ENCODE measurements at places on chromosomes 16 and 17.
A peak's percentile ranks its signal among the peaks of the same experiment; 100 is the strongest.

DNA sequence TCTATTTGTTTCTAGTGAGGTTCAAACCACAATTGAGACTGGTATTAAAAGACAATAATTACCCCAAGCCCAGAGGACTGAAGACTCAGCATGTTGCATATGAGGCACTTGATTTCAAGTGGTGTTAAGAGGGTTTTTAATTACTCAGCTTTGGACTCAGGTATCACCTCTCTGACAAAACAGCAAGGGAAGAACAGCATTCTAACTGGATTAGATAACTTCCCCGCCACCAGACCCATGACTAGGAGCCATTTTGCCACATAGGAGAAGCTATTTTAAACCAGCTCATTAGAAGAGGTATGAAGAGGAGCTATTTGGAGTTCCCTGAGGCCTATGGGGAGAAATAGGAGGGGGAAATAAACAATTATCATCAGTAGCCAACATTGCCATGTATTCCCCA is 226.1 kb upstream of the TOX3 start:
- DNase-seq, result no peak

- DNase-seq, result no peak
These were observed 19.7 kb downstream of the ADGRG1 start for GRCh38 chr16:57648125-57648524.

DNA sequence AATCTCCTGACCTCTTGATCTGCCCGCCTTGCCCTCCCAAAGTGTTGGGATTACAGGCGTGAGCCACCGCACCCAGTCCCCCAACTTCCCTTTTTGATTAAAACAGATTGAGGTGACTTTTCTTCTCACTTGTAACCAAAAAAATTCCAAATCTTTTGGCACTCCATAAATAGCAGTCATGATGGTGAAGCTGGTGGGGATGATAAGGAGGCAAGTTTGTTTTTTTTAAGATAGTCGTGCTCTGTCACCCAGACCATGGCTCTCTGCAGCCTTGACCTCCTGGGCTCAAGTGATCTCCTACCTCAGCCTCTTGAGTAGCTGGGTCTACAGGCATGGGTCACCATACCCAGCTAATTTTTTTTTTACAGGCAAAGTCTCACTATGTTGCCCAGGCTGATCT is 34.7 kb upstream of the PLCG2 start:
- DNase-seq, result no peak

DNA sequence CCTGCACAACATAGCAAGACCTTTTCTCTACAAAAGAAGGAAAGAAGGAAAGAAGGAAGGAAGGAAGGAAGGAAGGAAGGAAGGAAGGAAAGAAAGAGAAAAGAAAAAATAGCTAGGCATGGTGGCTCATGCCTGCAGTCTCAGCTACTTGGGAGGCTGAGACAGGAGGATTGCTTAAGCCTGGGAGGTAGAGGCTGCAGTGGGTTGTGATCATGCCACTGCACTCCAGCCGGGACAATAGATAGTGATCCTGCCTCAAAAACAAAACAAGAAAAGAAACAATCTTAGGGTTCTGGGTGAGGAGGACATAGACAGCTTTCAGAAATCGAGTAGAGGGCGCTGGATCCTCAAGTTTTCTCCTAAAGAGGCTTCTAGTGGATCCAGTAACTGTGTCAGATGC is 59.7 kb upstream of the CLEC3A start:
- DNase-seq, result no peak

DNA sequence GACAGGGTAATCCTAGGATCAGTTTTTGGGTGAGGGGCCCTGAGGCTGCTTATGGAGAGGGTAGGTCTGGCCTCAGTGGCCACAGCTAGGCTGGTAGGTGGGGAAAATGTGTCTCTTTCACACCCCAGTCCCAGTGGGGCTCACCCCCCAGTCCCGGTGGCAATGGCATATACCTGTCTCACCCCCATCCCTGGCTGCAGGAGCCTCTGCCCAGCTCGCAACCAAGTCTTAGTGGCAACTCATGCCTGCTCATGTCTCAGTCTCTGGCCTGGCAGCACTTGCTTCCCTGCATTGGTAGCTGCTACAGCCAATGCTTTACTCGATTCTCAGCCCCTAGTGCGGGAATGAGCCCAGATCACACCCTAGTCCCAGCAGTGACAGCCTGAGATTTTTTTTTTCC is 221.5 kb downstream of the BCAS3 start:
- no peak for DNase-seq

GRCh38 chr16:14310519-14310991 is 239.4 kb downstream of the MRTFB start:
- no peak for DNase-seq

DNA sequence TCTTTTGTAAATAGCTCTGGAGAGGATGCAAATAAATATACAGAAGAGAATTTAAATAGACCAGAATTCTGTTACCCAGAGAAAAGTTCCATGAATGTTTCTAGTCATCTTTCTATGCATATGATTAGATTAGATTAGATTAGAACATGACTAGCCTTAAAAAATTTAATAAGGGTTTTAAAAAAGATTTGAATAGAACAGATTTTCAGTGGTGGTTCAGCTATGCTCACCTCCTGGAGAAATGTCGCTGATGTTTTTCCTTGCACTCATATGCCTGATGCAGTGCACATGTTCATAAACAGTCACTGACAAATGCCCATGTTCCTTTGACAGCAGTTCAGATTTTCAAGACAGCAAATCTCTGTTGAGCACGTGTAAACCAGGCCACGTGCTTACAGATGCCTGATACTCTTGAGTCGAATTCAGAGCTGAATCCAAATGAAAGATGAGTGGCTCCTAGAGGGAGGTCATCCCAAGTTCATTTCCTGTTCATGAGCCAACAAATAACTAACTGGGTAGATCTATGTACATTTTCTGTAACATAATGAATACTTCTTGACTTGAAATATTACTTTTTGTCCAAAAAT is 19.9 kb upstream of the RAB11FIP4 start:
- no peak for DNase-seq

DNA sequence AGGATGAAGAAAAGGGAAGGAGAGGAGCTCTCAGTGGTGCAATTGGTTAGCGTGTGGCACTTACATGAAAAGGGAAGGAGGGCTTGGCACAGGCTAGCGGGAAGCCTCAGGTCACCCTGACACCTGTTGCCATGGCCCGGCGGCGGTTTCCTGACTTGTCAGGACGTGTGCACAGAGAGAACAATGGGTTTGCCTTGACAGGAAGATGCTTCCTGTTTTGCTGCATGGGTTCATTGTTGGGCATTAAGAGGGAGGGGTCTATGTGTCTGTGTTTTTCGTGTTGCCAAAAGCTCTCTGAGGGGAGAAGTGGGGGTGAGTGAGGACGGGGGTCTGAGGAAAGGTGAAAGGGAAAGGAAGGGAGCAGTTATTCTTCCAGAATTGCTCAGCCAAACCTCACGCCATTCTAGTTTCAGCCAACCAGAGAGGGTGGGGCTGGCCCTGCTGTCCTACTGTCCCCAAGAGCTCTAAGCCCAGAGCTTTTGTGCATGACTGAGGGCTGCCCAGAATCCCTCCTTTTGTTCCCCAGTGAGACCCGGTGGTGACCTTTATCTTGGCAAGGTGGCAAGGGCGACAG is 17.1 kb upstream of the CCR7 start:
- peak; percentile 56 for DNase-seq

DNA sequence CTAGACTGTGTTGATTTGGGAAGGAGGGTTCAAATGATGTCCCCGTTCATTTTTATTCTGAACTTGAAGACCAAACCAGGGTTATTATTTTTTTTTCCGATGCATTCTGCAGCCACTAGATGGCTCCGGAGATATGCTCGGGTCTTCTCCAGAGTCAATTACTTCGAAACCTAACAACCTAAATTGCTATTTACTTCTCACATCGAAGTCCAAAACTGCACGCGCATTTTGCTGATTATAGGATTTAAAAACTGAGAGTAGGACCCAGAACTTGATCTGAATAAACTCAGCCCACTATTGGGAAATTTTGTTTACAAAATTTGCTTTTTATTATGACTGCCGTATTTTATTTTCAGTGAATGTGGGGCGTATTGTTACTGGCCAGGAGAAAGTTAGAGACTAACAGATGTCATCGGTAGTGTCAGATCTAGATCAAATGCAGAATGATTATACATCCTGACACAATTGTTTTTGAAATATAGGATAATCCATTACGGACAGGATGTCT is 263.8 kb downstream of the HS3ST3A1 start:
- DNase-seq, result peak; percentile 67

- DNase-seq, result no peak
These were observed 436.2 kb downstream of the SLC39A11 start for GRCh38 chr17:72656130-72656763.

- DNase-seq, result no peak
These were observed 83.2 kb downstream of the LITAF start for GRCh38 chr16:11503566-11503965.

- DNase-seq, result peak; percentile 92
These were observed 29.3 kb downstream of the TLE7 start for GRCh38 chr16:71412270-71413160.

DNA sequence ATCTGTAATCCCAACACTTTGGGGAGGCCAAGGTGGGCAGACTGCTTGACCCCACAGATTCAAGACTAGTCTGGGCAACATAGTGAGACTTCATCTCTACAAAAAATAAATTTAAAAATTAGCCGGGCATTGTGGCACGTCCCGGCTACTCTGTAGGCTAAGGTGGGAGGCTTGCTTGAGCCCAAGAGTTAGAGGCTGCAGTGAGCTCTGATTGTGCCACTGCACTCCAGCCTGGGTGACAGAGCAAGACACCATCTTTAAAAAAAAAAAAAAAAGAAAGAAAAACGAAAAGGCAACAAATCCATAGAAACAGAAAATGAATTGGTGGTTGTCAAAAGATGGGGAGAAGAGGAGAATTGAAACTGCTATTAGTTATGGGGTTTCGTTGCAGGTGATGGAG is 27.7 kb downstream of the NCOR1 start:
- no peak for DNase-seq

GRCh38 chr17:9790889-9791876 is at the start of gene DHRS7C:
TSS of gene DHRS7C (minus strand) at chr17:9791592. CDS start at chr17:9791284, 308 bp downstream.
- no peak for DNase-seq

DNA sequence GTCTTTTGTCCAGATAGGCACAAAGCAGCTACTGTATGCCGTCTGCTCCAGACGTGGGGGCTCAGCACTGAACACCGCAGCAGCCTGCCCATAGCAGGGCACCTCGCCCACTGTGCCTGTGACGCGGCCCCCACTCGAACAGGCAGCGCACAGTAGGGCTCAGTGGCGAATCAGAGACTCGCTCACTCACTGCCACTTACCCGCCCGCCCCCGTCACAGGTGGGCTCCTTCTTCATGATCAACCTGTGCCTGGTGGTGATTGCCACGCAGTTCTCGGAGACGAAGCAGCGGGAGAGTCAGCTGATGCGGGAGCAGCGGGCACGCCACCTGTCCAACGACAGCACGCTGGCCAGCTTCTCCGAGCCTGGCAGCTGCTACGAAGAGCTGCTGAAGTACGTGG is 23.6 kb downstream of the TPSG1 start:
- no peak for DNase-seq

- peak; percentile 88 for DNase-seq
These were observed 2.2 kb upstream of the ATP6V0A1 start for GRCh38 chr17:42456223-42457106.

- no peak for DNase-seq
These were observed 175.8 kb upstream of the MAF start for GRCh38 chr16:79776243-79776847.

GRCh38 chr17:27882162-27882840 is 10.9 kb downstream of the LYRM9 start:
- DNase-seq, result no peak

- DNase-seq, result no peak
These were observed 78.1 kb downstream of the TIMM22 start for GRCh38 chr17:1074886-1075605.

GRCh38 chr17:37255432-37255831 is 120.4 kb upstream of the C17orf78 start:
- no peak for DNase-seq

GRCh38 chr17:4625181-4625617 is 16.3 kb downstream of the ALOX15 start:
- no peak for DNase-seq

DNA sequence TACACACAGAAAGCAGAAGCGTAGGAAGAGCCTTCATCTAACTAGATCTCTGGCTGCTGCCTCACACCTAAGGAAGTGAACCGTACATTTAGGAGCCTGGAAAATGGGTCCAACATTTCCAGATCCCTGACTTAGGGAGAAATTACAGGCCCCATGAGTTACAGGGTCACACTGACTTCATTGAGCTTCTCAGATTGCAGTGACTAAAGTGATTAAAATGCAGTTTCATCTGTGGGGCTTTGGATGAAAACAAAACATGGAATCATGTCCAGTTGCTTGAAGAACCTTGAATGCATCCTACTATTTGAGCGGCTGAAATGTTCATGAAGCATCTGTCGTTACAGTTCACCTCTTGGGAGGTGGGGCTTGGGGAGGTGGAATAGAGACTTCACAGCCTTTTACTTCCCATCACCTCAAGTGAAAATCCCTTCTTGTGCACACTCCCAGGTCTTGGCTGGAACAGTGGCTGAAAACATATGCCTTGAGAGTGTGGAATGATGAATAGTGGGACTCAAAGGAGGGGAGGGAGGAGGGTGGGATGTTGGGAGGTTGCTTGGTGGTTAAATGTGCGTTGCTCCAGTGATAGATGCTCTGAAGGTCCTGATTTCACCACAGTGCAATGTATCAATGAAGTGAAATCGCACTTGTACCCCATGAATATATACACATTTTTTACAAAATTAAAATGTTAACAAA is 19.7 kb downstream of the TEKT3 start:
- DNase-seq, result no peak

- DNase-seq, result peak; percentile 85
These were observed at the start of gene PGS1 for GRCh38 chr17:78378225-78379130. TSS of gene PGS1 (plus strand) at chr17:78378649. CDS start at chr17:78378666, 17 bp downstream.

- DNase-seq, result peak; percentile 53
These were observed 5.8 kb downstream of the RIPOR1 start for GRCh38 chr16:67534431-67534830.

- DNase-seq, result peak; percentile 24
These were observed 64.1 kb downstream of the PIPOX start for GRCh38 chr17:29107084-29107483.

GRCh38 chr17:76178124-76178523 is 37.1 kb upstream of the FOXJ1 start:
- no peak for DNase-seq

DNA sequence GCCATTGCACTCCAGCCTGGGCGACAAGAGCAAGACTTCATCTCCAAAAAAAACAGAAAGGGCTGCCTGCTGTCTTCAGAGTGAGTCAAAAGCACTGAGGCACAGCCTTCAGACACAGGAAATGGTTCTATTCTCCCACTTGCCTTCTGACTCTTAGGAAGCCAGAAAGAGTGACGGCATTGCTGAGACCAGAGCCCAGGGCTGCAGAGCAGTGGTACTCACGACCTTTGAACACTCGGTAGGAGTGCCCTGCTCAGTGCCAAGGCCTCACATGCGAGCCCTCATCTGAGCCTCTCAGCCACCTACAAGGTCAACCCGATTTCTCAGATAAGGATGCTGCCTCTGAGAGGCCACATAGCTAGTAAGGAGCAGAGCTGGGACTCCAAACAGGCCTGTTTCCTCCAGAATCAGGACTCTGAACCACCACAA is 3.5 kb upstream of the ITGAE start:
- DNase-seq, result no peak

- DNase-seq, result no peak
These were observed 29.1 kb upstream of the ZNF469 start for GRCh38 chr16:88353691-88354090.
